GM18507 (cell line): ENCODE measurements at places on chromosomes 6 and 20.

- peak; percentile 60 for DNase-seq
Observed at GRCh38 chr6:36692220-36692619, 5.4 kb upstream of the RAB44 start.

DNA sequence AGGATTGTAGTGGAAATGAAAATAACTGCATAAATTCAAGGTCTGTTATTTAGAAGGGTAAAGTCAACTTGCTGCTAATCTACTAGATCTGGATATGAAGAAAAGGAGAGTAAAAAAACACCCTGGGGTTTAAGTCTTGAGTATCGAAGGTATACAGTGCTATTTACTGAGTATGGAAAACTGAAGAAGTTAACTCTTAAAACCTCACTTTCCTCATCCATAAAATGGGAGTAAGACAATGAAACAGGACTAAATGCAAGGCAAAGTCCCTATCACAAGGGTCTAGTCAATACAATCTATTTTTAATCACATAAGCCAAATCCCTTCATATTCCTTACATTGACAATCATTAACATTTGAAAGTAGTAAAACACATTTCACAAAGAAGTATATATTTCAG, 2.2 kb downstream of the FBXO5 start:
- DNase-seq, result no peak

DNA sequence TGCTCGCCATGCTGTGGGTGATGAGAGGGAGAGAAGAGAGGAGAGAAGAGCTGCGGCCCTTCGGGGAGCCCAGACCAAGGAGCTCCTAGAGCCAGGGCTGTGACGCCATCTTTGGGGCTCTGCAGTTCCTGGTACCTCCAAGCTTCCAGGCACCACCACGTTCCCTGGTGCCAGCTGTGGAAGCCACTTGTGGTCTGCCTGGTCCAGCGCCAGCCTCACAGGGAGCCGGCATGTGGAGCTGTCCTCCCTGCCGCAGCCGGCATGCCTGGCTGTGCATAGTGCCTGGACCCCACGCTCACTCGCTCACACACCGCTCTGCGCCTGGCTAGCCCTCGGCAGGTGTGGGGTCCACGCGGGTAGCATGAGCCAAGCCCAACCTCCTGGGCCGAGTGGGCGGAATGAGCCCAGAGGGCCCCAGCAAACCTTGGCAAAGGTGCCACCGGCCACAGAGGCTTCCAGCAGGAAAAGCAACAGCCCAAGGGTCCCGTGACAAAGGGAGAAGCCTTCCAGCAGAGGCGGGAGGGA, 19.3 kb upstream of the CHRNA4 start:
- DNase-seq, result no peak

DNA sequence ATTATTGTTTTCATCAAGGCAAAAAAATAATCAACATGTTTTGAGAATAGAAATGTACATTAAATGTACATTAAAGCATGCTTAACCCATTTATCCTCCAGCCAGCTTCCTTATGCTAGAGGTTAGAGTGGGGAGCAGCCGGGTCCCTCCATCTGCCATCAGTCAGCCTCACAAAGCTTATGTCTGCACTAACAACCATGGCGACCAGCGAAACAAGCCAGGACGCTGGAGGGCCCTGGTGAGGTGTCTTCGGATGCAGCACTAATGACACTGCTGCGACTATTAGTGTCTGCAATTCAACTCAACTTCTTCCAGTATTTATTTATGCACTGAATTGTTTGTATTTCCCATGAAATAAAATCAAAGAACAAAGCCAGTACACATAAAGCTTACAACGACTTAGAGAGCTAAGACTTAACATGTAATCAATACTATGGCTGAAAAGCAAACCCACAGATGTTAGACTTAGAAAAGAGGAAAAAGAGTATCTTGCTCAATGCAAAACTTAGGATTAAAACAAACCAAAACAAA, 6.8 kb downstream of the CLDN20 start:
- DNase-seq, result no peak

DNA sequence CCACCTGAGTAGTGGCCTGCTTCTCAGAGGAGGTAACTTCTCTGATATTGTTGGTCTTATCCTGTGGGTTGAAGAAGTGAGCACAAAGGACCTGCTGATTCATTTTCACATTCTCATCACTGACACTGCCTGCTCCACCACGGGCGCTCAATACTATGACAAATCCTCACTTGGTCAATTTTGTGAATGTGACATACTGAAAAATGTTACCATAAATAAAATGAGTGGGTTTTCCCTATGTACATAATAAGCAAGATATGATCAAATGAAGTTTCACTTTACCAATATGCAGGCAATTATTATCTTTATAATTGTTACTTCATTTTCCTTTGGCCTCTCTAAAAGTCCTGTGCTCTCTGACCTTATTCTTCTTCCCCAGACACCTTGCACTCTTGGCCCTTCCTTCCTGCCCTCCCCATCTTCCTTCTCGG, 71.5 kb upstream of the RIPOR2 start:
- DNase-seq, result no peak

DNA sequence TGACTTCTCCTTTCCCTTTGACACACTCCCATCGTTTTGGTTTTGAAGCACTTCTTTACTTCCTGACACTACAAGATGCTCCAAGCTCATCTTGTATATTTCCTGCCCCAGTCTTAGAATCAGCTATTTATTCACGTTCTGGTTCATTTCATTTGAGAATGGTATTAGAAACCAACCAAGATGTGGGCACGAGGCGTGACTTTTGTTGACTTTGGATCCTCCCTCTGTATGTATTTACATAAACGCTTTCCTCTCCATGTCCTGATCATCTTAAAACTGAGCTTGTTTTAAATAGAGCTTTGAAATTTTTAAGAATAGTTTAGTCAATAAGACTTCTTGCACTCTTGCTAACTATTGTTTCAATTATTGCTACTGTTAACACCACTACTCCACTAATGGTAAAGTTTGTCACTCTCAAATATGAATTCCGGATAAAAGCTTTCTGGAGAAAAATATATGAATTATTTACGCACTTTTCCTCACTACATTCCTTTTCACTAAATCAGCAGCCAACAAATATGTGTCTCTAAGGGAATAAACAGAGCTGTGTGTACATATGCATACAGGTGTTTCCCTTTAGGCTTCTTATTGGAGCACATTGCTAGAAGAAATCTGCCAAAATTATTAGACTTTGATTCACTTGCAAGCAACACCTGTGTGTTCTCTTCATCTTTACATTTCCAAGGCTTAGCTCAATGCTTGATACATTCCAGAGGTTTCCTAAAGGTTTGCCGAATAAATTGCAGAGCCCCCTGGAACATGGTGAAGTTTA, 77.3 kb upstream of the TMEM244 start:
- DNase-seq, result no peak

- DNase-seq, result no peak
Observed at GRCh38 chr6:30836957-30837356, 47.4 kb upstream of the DDR1 start.

DNA sequence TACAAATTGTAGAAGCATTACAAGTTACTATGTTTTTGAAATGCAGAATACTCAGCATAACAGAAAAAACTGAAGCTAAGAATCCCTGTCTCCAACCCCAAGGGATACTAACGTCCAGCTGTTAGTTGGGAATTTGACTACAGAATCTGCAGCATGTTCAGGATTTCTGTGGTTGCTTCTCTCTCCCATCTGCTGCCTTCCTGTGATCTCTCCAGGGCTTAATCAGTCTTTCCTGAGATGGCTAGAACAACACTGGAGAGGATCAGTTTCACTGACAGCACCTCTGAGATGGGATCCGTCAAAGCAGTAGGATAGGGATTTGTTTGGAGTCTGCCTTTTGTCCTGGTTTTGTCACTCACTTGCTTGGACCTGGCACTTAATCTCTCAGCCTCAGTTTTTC, 73.3 kb upstream of the NUP153 start:
- DNase-seq, result no peak

- DNase-seq, result no peak
Observed at GRCh38 chr20:14498772-14499171, 161.4 kb upstream of the FLRT3 start.

- no peak for DNase-seq
Observed at GRCh38 chr6:3943331-3943765, 94.2 kb downstream of the FAM50B start.

GRCh38 chr20:13220194-13220903, 725 bp upstream of the ISM1 start:
- no peak for DNase-seq

GRCh38 chr6:169326067-169326799, 72.6 kb upstream of the THBS2 start:
- DNase-seq, result no peak

DNA sequence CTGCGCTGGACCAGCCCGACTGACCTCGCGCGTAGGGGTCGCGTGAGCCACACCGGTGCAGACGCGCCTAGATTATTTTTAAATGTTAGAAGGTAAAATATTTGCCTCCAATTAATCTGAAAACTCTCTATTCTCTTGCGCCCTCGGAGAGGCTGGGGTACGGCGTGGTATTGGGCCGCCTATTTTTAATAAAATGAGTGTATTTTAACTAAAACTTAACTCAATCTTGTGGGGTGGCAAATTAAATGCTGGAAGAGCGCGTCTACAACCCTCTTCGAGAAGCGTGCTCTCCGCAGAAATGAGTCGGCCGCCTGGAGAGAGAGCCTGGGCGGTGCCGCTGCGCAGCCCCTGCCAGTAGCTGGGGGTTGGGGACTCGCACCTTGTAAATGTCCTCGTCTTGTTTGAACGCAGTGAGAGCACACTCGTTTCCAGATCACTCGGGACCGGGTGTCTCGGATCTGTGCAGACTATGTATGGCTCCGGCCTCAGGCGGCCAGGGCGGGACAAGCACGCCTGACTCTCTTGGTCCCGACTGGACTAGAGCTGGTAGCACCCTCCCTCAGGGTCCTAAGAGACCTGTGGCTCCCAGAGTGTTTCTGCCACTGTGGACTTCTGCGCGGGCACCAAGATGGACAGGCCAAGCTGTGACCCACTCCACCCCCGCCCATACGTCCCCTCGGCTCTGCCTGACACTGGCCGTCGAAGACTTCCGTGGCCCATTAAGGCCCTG, 2.0 kb upstream of the MAFB start:
- no peak for DNase-seq

GRCh38 chr20:32436968-32437367, 78.8 kb downstream of the ASXL1 start:
- DNase-seq, result no peak

DNA sequence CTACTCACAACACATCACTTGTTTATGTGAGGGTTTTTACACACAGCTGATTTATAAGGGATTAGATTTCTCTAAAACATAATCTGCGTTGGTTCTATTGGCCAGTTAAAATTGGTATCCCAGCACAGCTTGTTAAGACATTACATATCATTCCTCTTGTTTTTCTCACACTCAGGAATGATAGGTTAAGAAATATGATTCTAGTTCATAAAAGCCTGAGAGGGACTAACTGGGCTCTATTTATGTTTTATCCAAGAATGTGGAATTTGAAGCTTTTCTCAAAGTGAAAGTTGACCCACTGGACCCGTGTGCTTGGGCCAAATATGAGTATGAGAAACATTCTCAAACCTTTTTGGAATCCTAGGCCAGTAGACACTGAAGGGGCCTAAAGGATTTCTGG, 117.3 kb downstream of the TMEM170B start:
- no peak for DNase-seq

DNA sequence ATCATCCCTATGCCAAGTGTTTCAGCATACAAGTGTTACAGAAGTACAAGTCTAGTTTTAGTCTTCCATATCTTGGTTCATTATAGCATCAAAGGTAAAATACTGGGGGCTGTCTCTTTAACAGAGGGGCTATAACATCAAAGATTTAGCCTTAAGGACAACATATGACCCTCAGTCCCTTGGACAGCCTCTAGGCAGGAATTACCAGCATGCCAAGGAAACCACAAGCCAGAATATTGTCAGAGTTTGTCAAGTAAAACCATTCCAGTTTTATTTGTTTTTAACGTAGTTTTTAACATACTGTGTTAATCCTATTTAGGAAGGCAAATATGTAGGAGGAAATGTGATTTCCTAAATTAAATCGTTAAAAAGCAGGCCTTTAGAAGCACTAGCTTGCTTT, 18.6 kb downstream of the ZKSCAN8 start:
- no peak for DNase-seq

DNA sequence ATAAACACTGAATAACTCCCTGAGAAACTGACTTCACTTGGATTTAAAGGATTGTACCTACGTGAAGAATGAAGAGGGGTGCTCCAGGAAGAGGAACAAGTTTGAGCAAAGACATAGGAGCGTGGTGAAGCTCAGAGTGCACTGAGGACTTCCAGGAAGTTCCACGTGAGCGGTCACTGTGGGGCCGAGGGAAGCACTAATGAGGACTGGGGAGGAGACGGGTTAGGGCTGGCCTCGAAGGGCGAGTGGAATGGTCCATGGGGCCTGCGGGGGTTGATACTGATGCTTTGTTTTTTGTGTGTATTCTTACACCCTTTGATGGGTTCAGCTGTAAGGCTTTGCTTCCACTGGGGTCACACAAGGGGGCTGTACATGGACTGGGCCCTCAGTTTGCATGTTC, 91.9 kb downstream of the CDH4 start:
- DNase-seq, result no peak

GRCh38 chr6:148878683-148879082, 131.9 kb downstream of the UST start:
- no peak for DNase-seq

DNA sequence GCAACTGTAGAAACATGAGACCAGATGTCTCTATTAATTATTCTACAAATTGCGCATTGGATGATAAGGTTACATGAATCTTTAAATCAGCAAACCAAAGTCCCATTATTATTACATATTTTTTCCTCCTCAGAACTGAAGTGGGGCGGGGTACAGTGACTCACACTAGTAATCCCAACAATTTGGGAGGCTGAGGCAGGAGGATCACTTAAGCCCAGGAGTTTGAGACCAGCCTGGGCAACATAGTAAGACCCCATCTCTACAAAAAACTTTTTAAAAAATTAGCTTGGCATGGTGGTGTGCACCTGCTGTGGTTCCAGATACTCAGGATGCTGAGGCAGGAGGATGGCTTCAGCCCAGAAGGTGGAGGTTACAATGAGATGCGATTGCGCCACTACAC, 29.0 kb downstream of the HFE start:
- no peak for DNase-seq

DNA sequence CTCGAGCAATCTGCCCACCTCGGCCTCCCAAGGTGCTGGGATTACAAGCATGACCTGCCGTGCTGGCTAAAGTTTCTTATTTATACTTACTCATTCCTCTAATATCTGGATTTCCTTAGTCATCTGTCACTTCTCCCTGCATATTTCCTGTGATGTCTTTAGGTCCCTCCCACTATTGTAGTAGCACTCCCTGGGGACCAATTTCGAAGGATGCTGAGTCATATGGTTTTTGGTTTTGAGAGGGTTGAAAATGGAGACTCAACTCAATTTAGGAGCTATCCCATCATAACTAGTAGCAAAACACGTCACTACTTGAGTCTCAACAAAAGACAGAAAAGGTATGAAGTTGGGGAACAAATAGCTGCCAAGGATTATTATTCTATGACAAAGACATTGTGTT, 20.2 kb downstream of the MCUR1 start:
- DNase-seq, result no peak
